ENCODE measurements at places on chromosomes 1 and 21. TPM values are rescaled to one million over a fixed set of nuclear protein-coding genes. Genes with fewer than 3 reads are reported as not detected.
A peak's percentile ranks its signal among the peaks of the same experiment; 100 is the strongest.

- DNase-seq: no peak
Observed at GRCh38 chr1:49298304-49298703, 521.6 kb upstream of the BEND5 start.

The MSH4 gene
- 0.13 TPM for total RNA-seq

The OPRD1 gene
- not detected for total RNA-seq

DNA sequence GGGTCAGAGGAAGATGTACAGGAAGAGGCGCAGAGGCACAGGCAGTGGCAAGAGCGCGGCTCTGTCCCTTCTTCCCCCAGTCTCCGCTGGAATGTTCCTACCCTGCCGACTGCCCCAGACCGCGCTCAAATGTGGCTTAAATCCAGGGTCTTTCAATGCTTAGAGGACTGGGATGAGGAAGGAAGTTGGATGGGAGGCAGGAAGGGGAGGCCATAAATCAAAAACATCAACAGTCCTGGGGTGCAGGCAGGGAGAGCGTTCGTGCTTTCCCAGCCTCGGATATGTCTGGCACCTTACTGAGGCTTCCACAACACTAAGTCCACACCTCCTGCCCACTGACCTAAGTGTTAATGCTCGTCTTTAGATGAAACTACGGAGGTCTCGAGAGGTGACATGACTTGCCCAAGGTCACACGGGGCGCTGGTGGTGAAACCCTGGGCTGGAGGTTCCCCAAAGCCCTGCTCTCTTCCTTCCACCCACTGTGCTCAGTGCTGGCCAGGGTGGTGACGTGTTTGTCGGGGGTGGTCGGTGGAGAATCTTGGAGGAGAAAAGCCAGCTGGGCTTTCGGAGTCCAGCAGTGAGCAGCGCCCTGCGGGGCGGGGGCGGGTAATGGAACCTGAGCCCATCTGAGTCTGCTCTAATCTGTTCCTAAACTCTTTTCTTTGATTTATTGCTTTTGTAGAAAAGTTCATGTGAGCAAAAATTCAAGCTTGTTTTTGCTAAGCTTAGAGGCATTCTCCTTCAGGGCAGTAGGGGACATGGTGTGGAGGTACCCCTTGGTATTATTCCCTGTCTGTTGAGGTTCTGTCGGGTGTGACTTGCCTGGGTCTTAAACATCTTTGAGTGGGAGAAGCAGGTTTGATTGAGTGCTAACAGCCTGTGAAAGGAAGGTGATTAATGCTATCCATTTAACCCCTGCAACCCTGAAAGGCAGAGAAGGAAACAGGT lies 708 bp downstream of the CDA start:
- peak; percentile 22 for DNase-seq
